ENCODE measurements at places on chromosomes 6 and 20.
A peak's percentile ranks its signal among the peaks of the same experiment; 100 is the strongest.

GRCh38 chr6:119330520-119331113 lies 18.9 kb downstream of the MAN1A1 start:
- no peak for DNase-seq

DNA sequence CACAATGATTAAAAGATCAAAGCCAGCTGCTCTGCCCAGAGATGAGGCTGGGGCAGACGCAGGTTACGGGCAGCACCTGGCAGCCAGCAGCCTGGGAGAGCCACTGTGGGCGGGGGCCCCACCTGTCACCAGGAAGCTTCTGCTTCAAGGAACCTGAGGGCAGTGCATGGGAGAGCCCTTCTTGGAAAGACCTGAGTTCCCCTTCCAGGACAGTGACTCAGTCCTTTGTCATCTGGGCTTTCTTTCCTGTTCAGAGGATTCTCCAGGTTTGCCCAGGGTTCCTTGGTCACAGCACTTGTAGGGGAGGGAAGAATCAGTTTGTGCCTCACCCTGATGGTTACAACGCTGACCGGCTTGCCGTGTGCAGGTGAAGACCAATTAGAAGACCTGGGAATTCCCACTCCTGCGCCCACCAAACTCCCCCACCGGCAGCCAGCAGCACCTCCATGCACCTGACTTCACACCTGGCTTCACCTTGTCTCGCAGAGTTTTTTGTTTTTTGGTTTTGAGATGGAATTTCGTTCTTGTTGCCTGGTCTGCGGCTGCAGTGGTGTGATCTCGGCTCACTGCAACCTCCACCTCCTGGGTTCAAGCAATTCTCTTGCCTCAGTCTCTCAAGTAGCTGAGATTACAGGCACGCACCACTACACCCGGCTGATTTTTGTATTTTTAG lies 2.0 kb downstream of the ZBP1 start:
- peak; percentile 39 for DNase-seq

GRCh38 chr6:16700202-16700915 lies 60.9 kb downstream of the ATXN1 start:
- no peak for DNase-seq

GRCh38 chr20:62956387-62957135 lies 4.1 kb downstream of the SLC17A9 start:
- DNase-seq, result peak; percentile 47

- DNase-seq, result no peak
Observed at GRCh38 chr6:30820193-30820592, 64.1 kb upstream of the DDR1 start.

DNA sequence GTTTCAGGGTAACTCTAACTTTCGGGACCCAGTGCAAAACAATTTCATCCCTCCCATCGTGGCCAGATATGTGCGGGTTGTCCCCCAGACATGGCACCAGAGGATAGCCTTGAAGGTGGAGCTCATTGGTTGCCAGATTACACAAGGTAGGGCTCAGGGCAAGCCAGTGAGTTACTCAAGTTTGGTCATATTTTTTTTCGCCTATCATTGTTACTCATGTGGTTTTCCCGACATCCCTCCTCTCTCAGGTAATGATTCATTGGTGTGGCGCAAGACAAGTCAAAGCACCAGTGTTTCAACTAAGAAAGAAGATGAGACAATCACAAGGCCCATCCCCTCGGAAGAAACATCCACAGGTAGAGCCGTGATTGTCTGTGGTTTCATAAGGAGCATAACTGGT lies 58.2 kb downstream of the DCBLD1 start:
- DNase-seq, result no peak

GRCh38 chr6:45094831-45095230 lies 233.3 kb upstream of the RUNX2 start:
- DNase-seq, result no peak

GRCh38 chr6:131635384-131636340 lies 1.4 kb upstream of the ENPP3 start:
- no peak for DNase-seq

- no peak for DNase-seq
Observed at GRCh38 chr6:32291543-32291942, 67.7 kb upstream of the NOTCH4 start.

- DNase-seq, result no peak
Observed at GRCh38 chr6:134123666-134124208, 71.3 kb upstream of the SLC2A12 start.

DNA sequence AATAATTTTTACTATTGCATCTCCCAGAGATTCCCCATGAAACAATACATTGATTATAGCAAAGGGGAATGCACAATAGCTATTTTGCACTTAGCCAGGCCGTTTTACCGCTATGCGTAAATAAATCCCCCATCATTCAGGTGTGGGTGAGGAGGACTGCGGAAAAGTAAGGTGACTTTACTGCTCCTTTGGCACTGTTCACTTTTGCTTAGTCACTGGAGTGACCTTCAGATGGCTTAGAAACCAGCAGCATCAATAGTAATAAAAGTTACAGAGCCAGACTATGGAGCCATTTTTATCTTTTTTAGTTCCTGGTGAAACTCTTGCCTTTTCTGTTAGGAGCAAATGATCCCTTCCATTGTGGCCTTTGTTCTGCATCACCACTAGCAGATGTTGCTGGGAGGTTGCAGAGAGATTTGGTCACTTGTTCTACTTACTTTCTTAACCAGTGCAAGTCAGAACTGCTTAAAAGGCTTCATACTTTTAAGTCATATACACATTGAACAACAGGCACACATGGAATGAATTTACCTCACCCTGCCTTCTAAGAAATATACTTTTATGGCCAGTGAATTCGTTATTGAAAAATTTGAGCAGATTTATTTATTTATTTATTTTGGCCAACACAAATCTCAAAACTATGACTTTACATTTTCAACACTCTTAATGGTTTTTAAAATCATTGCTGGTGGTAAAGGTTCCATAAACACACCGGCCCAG lies 12.1 kb upstream of the BTBD3 start:
- DNase-seq, result no peak

GRCh38 chr6:137879299-137879698 lies 12.2 kb downstream of the TNFAIP3 start:
- no peak for DNase-seq

GRCh38 chr20:48326868-48327267 lies 500.9 kb downstream of the PREX1 start:
- no peak for DNase-seq

- DNase-seq, result no peak
Observed at GRCh38 chr6:107991061-107991460, 33.1 kb upstream of the SEC63 start.

DNA sequence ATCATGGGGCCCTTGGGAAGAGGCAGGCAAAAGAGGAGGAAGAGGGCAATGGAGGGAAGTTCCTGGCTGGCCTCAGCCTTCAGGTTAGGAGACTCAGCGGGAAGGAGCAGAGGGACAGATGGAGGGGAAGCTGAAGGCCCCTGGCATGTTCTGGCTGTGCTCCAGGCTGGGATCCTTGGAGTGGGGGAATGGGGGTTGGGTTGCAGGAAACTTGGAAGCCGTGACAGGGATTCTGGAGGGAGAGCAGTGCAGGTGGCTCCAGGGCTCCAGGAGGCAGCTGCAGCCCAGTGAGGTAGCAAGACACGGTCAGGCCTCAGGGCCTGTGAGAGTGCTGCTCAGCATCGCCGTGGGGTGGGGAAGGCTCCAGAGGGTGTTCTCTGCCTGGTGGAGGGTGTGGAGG lies 64.6 kb upstream of the SCP2D1 start:
- DNase-seq, result no peak

- no peak for DNase-seq
Observed at GRCh38 chr6:170186941-170187668, 103.8 kb downstream of the DLL1 start.

DNA sequence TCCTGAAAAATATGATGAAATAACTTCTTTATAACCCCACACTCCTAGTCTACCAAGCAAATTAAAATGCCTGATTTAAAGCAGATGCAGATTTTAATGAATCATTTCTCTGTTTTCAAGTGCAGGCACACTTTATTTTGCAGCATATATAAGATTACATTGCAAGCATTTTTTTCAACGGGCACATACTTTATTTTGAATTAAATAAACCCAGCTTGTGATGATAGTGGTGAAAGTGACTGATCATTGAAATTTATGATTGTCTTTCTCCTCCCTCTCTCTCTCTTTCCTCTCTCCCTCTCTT lies 12.2 kb upstream of the MOXD1 start:
- no peak for DNase-seq

- no peak for DNase-seq
Observed at GRCh38 chr6:125942672-125943527, 13.7 kb upstream of the HINT3 start.
